ENCODE measurements at places on chromosomes 16 and 17.

DNA sequence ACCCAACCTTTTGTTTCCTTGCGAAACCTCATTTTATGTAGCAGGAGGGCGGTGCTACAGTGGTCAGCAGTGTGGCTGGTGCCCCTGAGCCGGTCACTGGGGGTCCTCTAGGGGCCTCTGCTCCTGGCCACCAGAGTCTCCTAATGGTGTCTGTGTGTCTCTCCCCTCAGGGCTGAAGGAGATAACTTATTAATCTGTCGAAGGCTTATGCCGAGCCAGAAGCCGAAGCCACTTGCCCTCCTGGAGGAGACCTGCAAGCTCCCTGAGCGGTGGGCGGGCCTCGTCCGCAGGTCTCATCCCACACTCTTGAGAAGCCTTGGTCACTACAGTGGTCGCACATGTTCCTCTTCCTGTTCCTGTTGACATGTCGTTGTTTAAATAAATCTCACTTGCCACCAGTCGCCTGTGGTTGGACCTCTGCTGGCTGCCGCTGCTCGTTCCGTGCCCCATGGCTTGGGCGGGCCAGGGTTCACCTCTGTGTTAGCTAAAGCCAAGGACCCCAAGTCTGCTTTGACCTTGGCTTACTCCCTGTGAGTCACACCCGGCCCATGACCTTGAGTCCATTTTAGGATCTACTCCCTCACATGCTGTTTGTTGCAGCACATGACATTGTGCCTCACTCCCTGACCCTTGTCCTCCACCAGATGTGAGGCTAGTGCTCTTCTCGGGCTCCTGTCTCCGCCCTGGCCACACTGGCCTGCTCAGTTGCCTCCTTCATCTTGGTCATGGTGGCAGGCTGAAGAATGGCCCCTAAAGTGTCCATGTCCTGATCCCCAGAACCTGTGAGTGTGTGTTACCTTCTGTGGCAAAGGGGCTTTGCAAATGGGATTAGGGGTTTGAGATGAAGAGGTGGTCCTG lies 38.7 kb upstream of the AQP8 start:
- peak; percentile 12 for DNase-seq

DNA sequence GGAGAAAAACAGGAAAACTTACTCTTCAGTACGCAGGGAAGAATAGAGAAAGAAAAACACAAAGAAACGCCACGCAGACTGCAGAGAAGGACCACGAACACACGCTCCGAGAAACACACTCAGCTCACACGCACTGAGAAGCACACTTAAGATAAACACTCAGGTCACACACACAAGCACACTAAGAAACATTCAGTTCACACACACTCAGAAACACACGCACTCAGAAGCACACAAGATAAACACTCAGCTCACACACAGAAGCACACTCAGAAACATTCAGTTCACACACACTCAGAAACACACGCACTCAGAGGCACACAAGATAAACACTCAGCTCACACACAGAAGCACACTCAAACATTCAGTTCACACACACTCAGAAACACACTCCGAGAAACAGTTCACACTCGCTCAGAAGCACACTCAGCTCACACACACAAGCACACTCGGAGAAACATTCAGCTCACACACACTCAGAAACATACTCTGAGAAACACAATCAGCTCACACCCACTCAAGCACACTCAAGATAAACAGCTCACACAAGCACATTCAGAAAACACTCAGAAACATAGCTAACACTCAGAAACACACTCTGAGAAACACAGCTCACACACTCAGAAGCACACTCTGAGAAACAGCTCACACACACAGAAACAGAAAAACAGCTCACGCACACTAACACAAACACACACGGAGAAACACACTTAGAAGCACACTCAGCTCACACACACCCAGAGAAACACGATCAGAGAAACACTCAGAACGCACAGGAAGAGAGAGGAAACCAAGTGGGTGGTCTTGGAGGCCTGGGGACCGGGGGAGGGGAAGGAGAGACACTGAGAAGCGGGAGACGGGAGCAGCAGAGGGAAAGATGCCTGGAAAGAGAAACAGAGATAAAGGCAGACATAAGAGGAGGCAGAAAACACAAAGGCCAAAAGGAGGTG lies 908 bp downstream of the TMEM98 start:
- no peak for DNase-seq

DNA sequence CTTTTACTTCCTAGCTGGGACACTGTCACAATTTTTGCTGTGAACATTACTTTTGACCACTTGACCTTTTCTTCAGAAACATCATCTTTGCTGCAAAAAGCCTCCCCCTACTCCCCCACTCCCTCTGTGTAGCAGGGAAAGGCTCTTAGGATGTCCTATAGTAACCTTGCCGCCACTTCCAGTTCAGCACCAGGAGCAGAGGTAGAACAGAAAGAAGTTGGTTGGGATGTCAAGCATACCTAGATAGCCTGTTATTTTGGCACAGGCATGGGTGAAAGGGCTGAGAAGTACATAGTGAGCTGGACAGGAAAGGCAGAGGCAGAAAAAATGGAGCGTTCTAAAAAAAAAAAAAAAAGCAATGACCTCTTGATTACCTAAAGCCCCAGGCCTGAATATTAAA lies 31.3 kb downstream of the SMIM36 start:
- no peak for DNase-seq

DNA sequence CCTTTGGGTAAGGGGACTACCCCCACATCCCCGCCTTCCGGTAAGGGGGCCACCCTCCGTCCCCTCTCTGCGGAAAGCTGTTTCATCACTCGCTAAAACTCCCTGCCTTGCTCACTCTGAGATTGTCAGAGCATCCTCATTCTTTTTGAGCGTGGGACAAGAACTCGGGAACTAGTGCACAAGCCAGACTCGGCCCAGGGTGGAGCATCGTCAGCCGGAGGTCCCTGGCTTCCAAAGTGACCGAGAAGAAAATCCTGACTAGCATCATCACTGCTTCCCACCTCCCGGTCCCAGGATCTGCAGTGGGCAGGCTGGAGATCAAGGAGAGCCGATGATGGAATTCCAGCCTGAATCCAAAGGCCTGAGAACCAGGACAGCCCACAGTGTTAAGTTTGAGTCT lies 380.3 kb downstream of the SEC14L1 start:
- no peak for DNase-seq

GRCh38 chr16:30119428-30119827 lies 3.6 kb downstream of the MAPK3 start:
- no peak for DNase-seq

DNA sequence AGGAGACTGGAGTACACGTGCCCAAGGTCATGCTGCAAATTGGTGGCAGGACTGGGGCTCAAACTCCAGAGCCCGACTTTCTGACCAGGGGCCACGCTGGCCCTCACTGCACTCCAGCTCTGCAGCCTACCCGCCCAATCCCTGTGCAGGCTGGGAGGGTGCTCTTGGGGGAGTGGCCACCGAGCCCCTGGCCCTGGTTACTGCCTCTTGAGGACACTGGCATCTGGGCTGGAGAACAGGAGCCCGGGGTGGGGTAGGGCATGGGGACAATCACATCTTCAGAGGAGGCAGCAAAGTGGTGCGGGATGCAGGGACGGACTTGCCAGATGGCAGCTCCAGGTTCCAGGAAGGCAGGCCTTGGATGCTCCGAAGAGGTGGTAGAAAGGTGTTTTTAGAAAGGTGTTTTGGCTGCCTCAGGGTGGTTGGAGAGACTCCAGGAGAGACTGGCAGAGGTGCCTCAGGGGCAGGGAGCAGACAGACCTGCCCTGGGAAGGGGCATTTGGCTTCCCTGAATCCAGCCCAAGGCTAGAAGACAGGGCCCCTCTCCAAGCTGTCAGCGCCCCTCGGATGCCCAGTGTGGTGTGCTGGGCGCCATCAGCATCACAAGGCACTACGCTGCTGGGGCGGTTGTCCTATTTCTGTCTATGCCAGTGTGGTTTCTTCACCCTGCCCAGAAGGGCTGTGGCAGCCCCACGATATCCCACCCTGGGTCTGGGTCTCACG lies 220.6 kb downstream of the NTN1 start:
- DNase-seq: no peak

DNA sequence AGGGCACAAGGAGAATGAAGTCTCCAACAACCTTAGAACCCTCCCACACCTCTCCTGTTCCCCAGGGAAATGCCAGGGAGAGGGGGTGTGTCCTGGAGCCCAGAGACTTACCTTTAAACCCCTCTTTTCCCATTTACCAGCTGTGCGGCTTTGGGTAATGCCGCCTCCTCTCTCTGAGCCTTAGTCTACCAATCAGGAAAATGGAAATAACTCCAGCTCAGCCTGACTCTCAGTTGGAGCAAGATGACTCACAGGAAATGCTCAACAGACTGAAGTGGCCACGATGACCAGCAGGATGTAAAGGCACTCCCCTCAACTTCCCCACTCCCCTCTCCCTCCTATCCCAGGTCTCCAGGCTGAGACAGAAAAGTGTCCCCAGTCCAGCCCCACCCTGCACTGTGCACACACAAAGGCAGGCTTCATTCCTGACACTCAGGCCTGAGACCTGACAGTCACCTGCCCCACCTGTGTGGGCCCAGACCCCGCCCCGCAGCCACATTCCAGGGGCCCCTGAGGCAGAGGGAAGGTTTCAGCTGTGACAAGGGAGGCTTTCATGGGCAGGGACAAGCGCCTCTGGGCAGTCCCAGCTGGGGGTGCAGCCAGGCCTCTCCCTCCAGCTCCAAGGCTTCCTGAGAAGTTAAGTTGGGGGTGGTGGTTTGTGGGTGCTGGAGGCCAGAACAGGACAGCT lies 3.0 kb upstream of the KRT15 start:
- DNase-seq: no peak

DNA sequence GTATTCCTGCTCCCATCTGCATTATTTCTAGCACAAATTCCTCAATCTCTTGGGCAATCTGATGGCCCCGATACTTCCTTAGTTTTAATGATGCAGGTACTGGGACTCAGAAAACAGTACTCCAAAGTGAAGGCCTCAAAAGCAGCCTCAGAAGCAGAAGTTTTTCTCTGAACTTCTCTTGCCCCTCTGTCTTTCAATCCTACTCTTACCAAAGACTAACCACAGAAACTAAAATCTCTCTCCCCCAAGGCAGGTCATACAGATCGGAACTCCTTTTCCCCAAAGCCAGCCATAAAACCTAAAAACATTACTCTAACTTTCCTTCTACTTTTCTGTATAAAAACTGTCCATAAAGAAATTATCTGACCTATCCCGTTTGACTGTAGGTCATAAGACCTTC lies 103.5 kb downstream of the HS3ST3A1 start:
- DNase-seq: no peak

DNA sequence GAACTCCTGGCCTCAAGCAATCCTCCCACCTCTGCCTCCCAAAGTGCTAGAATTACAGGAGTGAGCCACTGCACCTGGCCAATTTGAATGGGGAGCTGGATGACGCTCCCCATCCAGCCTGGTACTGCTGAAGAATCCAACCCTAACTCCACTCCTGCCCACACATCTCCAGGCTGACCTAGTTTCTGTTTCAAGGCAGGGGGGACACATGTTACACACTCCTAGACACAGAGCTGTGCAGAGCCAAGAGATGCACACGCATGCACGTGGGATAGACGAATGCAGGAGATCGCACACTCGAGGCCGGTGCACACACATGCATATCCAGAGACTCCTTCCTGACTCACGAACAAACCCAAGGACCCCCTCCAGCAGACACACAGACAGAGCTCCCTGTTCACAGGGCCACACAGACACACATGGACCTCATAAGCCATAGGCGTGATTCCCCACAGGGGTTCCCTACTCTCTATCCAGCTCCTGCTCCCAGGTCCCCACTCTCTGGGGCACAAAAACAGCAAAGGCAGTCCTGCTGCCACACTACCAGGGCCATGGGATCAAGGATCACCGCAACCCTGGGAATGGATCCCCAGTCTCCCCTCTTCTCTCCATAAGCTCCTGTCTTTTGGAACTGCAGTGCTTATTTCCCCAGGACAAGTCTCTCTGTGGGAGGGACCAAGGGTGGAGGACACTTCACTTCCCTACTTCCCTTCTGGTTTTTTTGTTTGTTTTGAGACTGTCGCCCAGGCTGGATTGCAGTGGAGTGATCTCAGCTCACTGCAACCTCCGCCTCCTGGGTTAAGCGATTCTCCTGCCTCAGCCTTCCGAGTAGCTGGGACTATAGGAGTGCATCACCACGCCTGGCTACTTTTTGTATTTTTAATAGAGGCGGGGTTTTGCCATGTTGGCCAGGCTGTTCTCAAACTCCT lies 14.4 kb downstream of the EPOP start:
- DNase-seq: no peak

DNA sequence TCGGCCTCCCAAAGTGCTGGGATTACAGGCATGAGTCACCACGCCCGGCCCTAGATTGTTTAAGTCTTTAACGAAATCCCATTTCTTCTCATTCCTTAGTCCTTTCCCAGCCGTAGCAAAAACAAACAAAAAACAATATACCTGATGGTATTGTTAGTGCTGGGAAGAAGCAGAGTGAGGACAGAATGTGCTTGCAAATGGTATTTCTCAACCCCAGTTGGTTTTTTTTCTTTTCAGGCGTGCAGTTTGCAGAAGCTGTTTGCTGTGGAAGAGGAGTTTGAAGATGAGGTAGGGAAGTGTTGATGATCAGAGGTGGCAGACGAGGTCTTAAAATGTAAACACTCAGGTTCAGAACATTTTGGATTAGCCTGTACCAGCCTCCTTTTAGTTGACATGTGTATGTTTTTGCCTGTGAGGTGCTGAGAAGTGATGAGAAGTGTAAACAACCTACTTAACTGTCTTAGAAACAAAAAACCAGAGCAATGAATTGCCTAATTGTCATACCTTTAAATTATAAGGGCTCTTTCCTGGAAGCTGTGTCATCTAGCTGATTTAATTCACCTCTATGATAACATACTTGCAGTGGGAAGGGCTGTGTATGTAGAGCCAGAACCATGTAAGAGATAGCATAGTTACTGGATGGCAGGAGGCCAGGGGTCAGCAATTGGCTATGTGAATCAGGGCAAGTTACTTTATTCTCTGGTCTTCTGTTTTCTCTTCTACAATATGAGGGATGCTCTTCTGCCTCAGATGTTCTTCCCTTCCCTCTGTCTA lies 3.4 kb downstream of the HROB start:
- DNase-seq: no peak

GRCh38 chr17:81395600-81396277 lies 482 bp downstream of the BAHCC1 start:
- DNase-seq: no peak

DNA sequence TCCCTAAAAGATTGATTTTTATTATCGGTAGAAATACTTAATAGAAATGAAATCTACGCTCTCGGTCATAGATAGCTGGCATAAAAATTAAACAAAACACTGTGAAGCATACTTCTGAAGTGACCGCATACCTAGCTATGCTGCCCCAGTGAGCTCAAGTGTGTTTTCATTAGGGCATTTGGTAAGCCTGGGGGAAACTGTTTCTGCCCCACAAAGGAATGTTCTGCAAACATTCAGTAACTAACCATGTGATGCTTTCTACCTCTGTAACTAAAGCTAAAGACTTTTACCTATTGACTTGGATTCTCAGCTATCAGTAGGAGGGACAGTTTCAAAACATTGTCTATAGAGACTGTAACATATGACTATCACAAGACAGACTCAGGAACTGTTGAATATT lies 93.5 kb upstream of the HSBP1 start:
- DNase-seq: no peak

DNA sequence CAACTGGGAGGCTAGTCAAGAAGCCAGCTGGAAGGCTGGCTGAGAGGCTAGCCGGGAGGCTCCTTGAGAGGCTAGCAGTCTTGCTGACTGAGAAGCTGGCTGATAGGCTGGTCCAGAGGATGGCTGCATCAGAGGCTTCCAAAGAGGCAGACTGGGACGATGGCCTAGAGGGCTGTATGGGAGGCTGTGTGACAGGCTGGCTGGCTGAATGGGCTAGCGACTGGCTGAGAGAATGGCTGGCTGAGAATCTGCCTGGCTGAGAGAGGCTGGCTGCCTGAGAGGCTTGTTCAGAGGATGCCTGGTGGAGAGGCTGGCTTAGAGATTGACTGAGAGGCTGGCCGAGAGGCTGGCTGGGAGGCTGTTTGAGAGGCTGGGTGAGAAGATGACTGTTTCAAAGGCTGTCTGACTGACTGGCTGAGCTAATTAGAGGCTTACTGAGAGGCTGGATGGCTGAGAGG lies 34.8 kb upstream of the ACSM2B start:
- no peak for DNase-seq
